ENCODE measurements at places on chromosomes 12 and 14.

- no peak for DNase-seq
Measured at GRCh38 chr12:5691943-5692342, 253.1 kb downstream of the ANO2 start.

DNA sequence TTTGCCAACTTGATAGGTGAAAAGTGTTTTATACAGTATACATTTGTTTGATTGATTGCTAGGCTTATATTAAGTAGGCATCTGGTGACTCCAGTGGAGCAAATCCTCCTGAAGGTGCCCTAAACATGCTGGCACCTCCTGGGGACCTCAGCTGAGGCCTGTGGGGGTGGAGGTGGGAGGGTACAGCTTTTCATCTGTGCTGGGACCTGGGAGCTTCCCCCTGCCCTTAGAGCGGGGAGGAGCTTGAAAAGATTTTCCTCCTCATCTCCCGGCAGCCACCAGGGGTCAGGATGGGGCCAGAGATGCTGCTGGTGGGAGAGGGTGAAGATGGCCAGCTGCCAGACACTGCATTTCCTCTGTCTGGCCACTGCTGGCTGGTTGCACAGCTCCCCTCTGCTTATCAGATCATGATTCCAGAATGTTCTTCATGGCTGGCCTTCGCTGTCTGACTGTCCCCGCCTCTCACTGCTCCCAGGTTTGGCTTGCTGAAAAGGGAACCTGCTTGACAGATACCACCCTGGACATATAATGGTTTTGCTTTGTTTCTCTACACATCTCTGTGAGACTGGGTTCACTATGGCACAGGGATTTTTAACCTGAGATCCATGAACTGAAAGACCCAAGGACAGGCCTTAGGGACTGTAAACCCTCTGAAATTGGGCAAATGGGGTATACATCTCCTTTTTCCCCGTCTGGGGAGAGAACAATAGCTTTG, 10.5 kb upstream of the JPH4 start:
- DNase-seq, result peak; percentile 89

DNA sequence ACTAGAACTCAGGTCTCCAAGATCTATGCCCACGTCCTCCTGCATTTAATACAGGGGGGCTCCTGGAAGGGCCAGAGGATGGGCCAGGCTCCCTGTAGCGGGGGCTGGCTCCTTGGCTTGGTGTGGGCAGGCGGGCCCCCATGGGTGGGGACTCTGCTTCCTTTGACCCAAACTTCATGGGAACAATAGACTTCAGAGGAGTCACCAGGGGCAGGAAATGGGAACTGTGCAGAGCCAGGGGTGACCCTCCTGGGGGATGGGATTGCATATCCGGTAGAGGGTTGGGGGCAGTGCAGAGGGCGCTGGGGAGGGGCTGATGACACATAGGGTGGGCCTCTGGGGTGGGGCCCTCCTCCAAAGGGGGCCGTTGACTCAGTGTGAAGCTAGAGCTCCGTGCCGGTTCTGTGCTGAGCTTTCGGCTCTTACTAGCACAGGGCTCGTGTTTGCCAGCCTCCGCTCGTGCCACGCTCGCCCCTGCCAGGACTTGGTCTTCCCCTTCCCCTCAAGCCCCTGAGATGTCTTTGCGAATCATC, 4.6 kb downstream of the TEAD4 start:
- DNase-seq, result no peak

DNA sequence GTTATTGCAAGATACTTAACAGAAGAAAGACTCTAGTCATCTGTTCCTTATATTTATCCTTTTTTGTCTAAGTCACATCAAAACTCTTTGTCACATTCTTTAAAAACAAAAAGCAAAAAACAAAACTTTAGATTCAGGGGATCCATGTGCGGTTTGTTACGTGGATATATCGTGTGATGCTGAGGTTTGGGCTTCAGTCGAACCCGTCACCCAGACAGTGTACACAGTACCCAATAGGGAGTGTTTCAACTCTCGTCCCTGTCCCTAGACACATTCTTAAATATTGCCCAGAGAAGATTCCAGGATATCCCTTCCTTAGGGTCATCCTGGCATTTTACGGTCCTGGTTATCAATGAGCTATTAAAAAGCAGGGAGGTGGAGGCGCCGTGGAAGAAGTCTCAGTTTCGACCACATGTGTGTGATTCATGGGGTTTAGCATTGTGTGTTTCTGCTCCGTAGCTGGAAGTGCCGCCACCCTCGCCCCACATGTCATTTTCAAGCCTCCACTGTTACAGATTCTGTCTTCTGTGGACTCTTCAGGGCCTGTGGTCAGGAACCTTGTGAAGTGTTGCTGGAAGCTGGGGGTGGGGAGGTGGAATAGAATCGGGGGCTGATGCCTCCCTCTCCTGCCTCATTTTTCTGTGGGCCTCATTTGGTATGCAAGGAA, 19.9 kb downstream of the CCND2 start:
- DNase-seq, result no peak

DNA sequence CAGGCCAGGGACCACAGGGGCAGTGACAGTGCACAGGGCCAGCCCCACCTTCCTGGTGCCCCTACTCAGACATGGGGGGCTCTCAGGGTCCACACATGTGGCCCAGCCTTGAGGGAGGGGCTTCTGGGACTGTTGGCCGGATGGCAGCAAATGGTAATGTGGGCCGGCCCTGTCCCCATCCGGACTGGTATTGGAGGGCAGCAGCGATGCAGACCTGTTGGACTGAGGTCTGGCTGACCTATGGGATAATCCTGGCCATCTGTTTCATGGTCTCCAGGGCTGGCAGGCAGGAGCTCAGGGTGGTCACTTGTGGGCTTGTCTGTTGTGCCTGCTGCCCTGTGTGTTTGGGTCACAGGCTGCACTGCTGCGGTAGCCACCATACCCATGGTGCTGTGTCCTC, 387.5 kb downstream of the TMEM121 start:
- no peak for DNase-seq

GRCh38 chr12:115873451-115874082, 403.9 kb downstream of the MED13L start:
- no peak for DNase-seq

DNA sequence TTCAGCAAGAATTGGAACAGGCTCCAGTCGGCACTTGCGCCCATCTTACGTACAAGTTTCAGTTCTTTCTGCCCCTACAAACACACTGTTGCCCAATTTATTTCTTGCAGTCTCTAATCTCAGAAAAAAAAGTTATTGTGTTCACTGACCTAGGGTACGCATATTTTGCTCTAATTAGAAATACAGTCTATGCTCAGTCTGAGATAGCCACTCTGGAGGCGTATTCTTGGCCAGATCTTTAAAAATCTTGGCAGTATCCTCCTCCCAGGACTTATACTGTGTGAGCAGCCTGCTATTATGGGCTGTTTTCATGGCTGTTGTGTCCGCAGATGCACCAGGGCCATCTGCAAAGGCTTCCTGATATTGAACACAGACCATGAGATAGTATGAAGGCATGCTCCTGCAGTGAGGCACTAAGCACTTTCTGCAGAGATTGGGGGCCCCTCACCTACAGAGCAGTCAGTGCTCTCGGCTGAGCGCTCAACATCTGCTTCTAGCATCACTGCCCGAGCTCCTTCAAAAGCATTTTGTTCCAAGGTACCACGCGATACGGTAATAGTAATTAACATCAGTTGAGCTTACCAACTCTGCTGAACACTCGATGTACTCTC, 57.9 kb downstream of the PPM1H start:
- no peak for DNase-seq

DNA sequence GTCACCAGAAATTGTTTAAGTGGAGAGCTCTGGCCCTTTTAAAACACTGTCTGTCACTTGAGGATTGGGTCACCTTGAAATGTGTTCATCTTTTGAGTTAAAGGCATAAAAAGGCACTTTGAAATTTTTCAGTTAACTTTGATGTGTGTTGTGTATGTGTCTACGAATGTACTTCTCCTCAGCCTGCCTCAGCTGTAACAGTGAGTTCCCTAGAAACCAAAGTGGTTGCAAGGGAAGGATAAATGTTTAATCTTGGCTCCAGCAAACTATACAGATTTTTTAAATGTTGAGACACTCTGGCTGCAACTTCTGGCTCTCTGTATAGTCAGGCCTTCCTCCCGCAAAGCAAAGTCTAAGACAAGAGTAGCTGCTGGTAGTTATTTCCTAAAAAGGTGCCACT, 8.3 kb downstream of the DERA start:
- no peak for DNase-seq

DNA sequence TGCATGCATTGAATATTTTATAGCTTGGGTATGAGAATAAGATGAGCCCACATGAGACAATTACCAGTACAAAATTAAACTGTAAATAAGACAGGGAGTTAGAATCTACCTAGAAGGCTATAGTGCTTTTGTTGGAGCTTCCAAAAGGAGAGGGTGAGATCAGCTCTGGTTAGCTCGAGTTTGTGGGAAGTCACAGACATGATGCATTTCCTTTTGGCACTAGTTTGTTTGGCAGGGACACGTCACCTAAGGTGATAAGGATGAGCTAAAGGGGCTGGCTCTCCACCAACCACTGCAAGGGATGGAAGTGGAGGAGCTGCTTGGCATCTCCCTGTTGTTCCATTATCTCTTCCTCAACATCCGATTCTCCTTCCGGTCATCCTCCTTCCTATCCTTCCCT, 48.5 kb upstream of the CPM start:
- DNase-seq, result no peak

GRCh38 chr12:8108808-8109398, 14.5 kb upstream of the CLEC4A start:
- DNase-seq, result peak; percentile 70

DNA sequence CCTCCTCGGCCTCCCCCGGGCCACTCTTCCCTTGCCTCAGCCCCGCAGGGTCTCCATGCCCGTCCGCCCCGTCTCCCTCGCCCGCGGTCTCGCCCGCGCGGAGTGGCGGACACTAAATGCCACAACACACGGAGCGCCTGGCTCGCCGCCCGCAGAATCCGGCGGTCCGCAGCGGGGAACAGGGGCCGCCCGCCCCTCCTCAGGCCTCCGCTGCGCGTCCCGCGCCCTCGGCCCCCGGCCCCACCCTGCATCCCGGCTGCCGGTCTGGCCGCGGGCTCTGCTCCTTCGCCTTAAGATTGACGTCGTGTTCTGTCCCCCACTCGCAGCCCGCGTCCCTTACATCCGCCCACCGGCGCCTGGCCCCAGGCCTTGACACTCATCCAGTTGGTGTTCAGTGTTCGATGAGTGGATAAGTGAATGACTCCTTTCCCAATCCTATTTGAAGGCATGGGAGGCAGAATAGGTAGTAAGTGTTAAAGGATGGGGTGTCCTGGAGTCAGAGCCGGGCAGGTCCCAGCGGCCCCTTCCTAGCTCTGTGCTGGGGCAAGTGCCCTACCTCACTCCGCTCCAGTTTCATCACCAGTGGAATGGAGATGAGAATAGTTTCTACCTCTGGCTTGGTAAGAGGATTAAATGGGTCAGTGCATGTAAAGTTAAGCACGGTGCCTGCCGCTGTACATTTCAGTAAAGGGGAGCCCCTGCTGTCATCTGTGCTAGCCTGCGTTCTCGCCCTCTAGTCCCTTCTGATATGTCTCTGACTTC, 622 bp downstream of the TECPR2 start:
- DNase-seq, result peak; percentile 32

Measured in GM10248 (cell line).